Thymus (tissue), 14 donors: ENCODE measurements at places on chromosomes 5 and 9.

DNA sequence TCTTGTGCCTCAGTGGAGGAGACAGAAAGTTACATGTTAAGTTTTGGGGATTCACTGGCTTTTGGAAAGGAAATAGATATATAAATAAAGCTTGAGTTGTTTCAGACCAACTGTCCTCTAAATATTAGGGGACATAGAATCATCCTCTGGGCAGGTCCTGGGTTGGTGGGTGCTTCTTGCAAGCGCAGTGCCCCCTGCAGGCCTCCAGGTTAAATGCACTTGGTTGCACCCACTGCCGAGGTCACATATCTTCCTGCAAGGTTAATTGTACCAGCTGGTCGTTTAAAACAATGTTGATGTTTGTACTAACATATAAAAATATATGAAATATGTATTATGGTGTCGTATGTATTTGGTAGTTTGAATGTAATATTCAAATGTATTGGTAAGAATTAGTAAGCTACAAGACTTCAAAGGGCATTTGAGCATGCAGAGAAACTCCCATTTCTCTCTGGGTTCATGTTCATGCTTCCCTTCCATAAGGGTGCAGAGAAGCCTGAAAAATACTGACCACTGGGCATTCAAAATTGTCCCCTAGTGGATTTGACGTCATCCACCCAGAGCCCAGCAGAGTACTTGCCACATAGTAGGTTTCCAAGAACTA, 87.0 kb downstream of the ZNF618 start:
- no peak overlapping the region for H3K4me3 ChIP-seq
- H3K27me3 ChIP-seq = no peaks in the 10 kb centered on the region
- no peaks in the 10 kb centered on the region for H3K4me1 ChIP-seq
- H3K36me3 ChIP-seq = no peaks in the 10 kb centered on the region
- peak; percentile 11 for DNase-seq

DNA sequence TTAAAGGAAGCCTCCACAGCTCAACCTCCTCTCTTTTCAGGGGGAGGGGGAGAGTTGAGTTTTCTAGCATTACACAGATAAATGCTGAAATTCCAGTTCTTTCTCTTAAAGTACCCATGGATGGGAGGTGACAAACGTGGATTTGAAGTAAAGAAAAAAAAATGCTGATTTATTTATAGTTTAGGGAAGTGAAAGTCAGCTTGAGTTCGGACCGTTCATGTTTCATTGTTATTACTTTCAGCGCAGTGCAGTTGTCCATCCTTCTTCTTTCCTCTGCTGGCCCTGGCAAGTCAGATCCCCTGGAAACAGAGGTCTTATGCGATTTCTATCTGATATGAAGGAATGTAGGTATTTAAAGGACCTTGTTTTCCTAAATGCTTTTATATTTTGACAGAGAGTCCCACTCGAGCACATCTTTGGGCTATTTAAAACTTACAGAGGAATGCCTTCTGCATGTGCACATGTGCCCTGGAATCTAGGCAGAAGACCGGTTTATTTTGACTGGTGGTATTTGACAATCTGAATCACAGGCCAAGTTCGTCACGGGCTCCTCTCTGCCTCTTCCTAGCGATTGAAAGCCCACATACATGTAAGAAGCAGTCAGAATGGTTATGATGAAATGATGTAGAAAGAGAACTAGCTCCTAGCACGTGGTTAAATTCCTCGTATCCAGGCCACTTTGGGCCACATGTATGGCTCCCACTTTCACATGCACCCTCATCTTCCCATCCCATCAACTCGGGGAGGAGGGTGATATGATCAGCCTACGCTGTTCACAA, 385.2 kb upstream of the KLF4 start:
- DNase-seq = no peak
- no peak overlapping the region for H3K4me3 ChIP-seq
- no peaks in the 10 kb centered on the region for H3K27me3 ChIP-seq
- H3K27ac ChIP-seq = no peak overlapping the region
- no peaks in the 10 kb centered on the region for H3K4me1 ChIP-seq

DNA sequence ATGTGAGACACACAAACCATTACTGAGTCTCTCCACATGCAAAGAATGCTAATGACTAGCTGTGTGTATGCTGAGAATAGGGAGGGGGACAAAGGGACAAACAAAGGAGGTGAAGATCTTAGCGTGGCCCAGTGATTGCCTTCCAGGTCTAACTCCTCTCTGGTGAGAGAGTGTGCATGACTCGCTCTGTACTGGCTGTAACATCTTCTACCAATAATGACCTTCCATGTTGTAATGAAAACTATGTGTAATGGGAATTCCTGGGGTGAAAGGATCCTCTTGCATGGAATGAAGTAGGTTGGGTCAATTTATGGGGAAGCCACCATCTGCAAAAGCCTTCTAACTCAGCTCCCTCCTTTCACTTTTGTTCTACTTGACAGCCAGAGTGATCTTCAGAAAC, 24.4 kb upstream of the GPR151 start:
- no peaks in the 10 kb centered on the region for H3K4me1 ChIP-seq
- no peaks in the 10 kb centered on the region for H3K27me3 ChIP-seq
- H3K36me3 ChIP-seq = no peaks in the 10 kb centered on the region
- H3K27ac ChIP-seq = no peak overlapping the region
- no peak for DNase-seq

DNA sequence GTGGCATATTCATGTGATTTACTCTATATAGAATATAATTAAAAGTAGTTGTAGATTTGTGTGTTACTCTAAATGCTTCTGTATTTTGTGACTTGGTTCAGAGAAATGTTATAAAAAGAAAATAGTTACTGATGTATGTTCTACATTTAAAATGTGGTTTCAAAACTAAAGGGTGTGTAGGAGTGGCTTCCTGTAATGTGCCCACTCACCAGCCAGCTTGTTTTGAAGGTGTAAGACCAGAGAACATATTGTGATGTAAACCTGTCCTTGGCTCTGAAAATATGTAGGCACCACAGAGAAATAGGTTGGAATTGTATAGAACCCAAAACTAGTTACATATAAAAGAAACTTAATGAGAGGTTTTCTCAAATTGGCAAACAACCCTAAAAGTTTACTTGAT, 51.2 kb upstream of the ARRDC3 start:
- H3K4me3 ChIP-seq = no peak overlapping the region
- H3K27me3 ChIP-seq = no peaks in the 10 kb centered on the region
- no peaks in the 10 kb centered on the region for H3K4me1 ChIP-seq
- DNase-seq = peak; percentile 53

GRCh38 chr5:92695123-92696003, 885.7 kb downstream of the NR2F1-AS1 start:
- H3K36me3 ChIP-seq = no peaks in the 10 kb centered on the region
- H3K4me1 ChIP-seq = no peaks in the 10 kb centered on the region
- no peak overlapping the region for H3K27ac ChIP-seq
- no peak for DNase-seq
- H3K4me3 ChIP-seq = no peak overlapping the region

- H3K27ac ChIP-seq = peak overlapping the region; percentile 97
- no peaks in the 10 kb centered on the region for H3K27me3 ChIP-seq
- H3K4me1 ChIP-seq = peaks cover 95% of the 10 kb centered on the region
- peak overlapping the region; percentile 67 for H3K4me3 ChIP-seq
Measured at GRCh38 chr5:139671096-139671841, 23.1 kb downstream of the CXXC5 start.

- H3K4me1 ChIP-seq = no peaks in the 10 kb centered on the region
- H3K4me3 ChIP-seq = no peak overlapping the region
- H3K36me3 ChIP-seq = no peaks in the 10 kb centered on the region
- no peaks in the 10 kb centered on the region for H3K27me3 ChIP-seq
- H3K27ac ChIP-seq = no peak overlapping the region
Measured at GRCh38 chr5:112084149-112084548, 327.2 kb upstream of the NREP start.

DNA sequence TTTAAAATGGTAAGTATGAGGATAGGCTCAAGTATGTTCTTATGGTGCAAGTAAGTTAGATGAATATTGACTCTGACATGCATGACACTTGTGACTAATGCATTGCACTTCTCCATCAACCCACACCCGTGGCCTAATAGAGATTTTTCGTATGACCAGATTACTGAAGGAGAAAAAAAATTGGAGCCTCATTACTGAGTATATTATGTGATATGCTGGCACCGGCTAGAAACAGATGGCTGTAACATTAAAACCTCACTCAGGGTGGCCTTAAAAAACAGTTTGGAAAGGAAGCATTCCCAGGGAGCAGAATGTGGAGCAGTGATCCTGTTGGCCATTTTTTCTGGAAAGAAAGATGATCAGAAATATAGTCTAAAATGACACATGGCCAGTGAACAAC, 766.4 kb downstream of the PRELID2 start:
- no peaks in the 10 kb centered on the region for H3K27me3 ChIP-seq
- no peak for DNase-seq
- no peaks in the 10 kb centered on the region for H3K4me1 ChIP-seq
- H3K36me3 ChIP-seq = no peaks in the 10 kb centered on the region

DNA sequence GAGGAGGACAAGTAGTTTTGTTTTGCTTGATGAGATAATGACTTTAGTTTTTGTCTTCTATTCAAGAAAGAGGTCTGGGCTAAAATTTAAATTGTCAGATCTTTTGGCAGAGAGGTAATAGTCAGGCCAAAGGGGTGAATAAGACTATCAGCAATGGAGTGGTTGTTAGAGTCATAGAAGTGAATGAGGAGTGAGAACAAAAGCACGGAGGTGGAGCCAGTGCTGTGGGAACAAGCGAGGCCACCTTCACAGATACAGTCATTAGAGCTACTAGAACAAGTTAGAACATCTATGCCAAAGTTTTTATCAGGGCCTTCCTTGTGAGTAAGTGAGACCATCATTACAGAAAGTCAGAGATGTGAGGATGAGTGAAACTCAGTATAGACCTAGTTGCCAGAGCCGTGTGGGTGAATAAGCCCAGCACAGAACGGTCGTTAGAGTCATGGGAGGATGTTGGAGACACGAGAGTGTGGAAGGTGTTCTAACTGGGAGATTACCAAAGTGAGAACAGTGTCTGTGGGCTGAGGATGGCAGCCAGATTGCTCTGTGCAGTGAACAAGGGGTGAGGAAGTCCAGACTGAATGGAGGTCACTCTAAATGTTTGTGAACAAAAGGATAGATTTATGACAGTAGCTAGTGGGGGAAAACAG, 135.1 kb downstream of the RPS23 start:
- H3K27me3 ChIP-seq = no peaks in the 10 kb centered on the region
- DNase-seq = no peak
- H3K27ac ChIP-seq = no peak overlapping the region
- no peaks in the 10 kb centered on the region for H3K36me3 ChIP-seq

DNA sequence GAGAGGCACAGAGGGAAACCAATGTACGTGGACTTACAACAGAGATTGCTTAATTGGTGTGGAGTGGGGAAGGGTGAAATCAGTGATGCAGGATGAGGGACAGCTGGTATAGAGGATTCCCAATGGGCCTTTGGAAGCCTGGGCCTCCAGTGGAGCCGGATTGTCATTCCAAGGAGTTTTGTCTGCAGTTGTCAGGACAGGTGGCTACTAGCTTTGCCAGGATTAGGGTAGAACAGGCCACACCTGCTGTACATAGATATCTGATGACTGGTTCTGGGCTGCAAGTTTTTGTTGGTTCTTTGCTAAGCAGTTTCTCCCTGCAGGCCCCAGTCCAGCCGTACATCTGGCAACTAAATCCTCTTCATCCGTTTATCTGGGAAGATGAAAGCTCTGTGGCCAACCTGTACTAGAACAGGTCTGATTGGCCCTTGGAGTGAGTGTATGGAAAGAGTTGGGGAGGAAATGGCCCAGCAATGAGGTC, 4.2 kb downstream of the SKP2 start:
- H3K27me3 ChIP-seq = no peaks in the 10 kb centered on the region
- no peak for DNase-seq
- no peak overlapping the region for H3K27ac ChIP-seq
- H3K4me3 ChIP-seq = no peak overlapping the region
- peaks cover 72% of the 10 kb centered on the region for H3K36me3 ChIP-seq

DNA sequence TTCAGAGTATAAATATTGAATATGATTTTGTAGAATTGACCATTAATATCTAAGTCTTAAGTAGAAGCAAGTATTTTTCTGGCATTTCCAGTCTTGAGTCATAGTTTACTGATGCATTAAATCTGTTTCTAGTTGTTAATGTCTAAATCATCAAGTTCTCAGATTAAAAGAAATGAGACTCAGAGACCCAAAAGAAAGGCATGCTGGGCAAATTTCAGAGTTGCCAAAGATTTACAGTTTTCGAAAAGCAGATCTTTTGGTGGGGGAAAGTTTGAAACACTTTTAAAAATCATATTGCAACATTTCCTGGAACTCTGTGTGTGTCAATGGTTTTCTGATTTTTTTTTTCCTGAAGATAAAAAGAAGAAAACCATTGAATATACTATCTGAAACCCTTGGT, 60.9 kb downstream of the ANKRD55 start:
- DNase-seq = no peak
- H3K27ac ChIP-seq = no peak overlapping the region
- H3K4me1 ChIP-seq = no peaks in the 10 kb centered on the region
- no peak overlapping the region for H3K4me3 ChIP-seq
- H3K36me3 ChIP-seq = no peaks in the 10 kb centered on the region

DNA sequence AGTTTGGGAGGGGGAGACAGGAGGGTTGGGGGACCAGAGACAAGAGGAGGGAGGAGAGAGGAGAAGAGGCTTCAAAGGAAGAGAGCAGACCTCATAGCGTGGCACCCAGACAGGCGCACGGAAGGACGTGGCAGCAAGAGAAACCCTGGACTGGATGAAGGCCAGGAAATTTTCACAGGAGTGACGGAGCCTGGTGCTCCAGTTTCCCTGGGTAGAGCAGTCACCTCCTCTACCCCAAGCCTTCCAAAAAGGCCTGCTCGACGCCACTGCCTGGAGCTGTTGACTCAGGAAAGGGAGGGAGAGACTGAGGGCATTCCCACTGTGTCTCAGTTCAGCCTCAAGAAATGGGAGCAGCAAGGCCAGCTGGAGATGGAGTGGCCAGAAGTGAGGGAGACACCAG, 19.3 kb downstream of the AK8 start:
- no peak overlapping the region for H3K4me3 ChIP-seq
- no peak overlapping the region for H3K27ac ChIP-seq
- peaks cover 71% of the 10 kb centered on the region for H3K4me1 ChIP-seq

DNA sequence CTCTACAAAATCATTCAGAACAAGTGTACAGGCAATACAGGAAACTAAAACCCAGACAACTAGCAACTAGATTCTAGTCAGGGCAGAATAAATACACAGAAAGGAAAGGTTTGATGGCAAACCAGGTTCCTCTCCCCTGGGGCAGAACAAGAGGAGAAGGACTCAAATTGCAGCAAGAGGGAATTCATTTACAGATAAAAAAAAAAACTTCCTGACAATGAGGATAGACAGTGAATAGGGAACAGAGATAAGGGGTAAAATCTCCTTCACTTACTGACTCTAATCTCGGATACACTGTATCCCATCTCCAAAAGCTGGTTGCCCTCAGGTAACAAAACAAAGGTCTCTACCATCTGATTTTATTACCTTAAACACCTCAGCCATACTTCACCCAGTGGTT, 244.0 kb downstream of the SEC61B start:
- H3K4me1 ChIP-seq = no peaks in the 10 kb centered on the region
- H3K36me3 ChIP-seq = no peaks in the 10 kb centered on the region
- no peak overlapping the region for H3K27ac ChIP-seq

DNA sequence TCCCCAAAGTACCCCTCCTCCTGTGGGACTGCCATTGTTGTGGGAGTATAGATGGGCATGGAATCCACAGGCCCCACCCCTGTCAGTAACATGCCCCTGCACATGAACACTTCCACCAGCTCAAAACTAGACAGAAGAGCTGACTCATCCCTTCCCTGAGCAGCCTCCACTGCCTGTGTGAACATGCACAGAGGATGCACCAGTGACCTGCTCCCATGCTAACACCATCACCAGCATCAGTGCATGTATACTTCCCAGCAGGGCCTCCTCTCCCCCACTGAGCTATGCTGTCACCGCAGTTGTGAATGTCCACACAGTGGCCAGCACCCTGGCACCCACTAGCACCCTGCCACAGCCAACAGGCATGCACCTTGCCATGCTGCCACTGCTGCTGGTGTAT, 939.8 kb downstream of the EFNA5 start:
- H3K27ac ChIP-seq = no peak overlapping the region
- no peaks in the 10 kb centered on the region for H3K4me1 ChIP-seq
